Fibroblast of lung (primary cell): ENCODE measurements at places on chromosomes 2 and 18.
A peak's percentile ranks its signal among the peaks of the same experiment; 100 is the strongest.

GRCh38 chr2:38836791-38837190 is 38.9 kb downstream of the DHX57 start:
- no peak overlapping the region for H3K27ac ChIP-seq
- no peaks in the 10 kb centered on the region for H3K4me1 ChIP-seq

DNA sequence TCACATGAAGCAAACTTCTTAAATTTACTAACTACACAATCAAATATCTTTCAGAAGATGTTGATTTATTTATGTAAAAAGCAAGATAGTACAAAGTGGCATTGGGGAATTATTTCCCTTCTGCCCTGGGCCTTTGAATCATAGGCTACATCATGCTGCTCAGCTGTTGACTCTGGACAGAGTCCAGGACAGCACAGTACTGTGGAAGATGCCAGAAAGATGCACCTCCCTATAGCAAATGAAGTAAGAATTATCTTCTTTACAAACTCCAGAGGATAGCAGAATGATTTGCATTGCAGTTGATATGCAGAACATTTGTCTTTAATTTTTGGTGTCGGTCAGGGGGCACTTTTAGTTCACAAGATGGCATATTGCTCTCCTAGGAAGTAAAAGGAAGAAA is 1354.5 kb upstream of the ZEB2 start:
- peak; percentile 59 for DNase-seq
- H3K36me3 ChIP-seq = no peaks in the 10 kb centered on the region
- no peak overlapping the region for H3K4me3 ChIP-seq
- H3K27me3 ChIP-seq = no peaks in the 10 kb centered on the region

DNA sequence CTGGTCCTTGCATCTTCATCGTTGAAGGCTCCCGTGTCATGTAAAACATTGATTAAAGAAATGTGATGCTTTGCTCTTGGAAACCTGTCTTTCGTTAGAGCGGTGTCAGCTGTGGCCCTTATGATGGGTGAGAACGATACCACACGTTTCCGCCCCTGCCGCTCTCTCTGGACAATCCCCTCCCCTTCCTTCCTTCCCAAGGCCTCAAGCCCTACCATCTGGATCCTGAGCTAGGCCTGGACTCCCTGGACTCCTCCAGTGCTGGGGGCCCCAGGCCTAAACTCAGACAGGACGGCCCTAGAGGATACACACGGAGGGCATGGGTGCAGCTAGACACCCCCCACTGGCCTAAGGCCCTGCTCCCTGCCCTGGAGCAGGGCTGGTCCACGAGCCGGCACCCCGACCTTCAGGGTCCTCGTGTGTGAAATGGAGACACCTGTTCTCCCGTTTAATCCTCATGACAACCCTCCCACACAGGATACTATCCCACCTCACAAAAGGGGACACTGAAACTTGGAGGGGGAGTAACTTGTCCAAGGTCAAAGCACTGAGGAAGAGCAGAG is 13.2 kb downstream of the BIN1 start:
- H3K4me3 ChIP-seq = no peak overlapping the region
- H3K4me1 ChIP-seq = peaks cover 8% of the 10 kb centered on the region
- no peaks in the 10 kb centered on the region for H3K27me3 ChIP-seq
- no peaks in the 10 kb centered on the region for H3K36me3 ChIP-seq

DNA sequence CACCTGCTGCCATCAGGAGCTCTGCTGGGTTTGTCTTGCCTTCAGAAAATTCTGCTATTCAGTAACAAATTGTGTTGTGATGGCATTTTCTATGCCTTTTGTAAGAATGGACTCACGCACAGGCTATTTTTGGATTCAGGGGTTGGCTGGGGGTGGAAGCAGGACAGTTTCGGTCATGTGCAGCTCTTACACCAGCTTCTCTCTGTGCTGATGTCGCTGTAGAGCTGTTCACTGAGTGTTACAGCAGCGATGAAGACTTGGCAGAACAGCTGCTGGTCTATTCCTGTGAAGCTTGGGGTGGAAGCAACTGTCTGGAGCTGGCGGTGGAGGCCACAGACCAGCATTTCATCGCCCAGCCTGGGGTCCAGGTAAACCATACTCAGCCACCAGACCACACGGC is 49.2 kb downstream of the TRPM8 start:
- no peaks in the 10 kb centered on the region for H3K27me3 ChIP-seq
- no peak overlapping the region for H3K4me3 ChIP-seq
- no peak for DNase-seq
- H3K4me1 ChIP-seq = no peaks in the 10 kb centered on the region
- H3K27ac ChIP-seq = no peak overlapping the region

DNA sequence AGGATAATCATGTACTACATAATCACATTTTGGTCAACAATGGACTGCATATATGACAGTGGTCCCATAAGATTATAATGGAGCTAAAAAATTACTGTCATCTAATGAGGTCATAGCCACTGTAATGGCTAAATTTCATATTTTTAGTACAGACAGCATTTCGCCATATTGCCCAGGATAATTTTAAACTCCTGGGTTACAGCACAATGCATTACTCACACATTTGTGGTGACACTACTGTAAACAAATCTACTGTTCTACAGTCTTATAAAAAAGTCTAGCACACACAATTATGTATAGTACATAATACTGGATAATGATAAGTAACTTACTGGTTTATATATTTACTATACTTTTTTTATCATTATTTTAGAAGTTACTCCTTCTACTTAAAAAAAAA is 12.8 kb downstream of the EIF2AK2 start:
- H3K4me3 ChIP-seq = no peak overlapping the region
- H3K27me3 ChIP-seq = no peaks in the 10 kb centered on the region
- H3K4me1 ChIP-seq = no peaks in the 10 kb centered on the region
- H3K36me3 ChIP-seq = peaks cover 5% of the 10 kb centered on the region
- H3K27ac ChIP-seq = no peak overlapping the region
- peak; percentile 50 for DNase-seq

DNA sequence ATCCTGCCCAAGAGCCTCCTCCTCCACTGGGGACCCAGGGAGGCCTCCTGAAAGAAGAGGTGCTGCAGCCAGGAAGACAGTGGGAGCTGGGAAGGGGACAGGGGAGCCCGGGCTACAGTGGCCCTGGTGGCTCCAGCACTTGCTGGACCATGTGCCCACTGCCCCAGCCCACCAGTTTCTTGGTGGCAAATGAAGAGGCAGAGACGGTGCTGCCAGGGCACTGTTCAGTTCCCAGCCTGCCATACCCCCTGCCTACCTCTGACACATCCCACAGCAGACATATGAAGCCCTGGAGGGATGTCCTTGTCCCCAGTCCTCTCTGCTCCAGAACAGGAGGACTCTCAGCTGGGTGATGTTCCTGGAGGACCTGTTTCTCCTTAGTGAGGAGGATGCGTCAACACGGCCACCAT is 3.7 kb downstream of the RAMP1 start:
- no peak for DNase-seq
- peaks cover 11% of the 10 kb centered on the region for H3K4me1 ChIP-seq
- no peak overlapping the region for H3K27ac ChIP-seq

DNA sequence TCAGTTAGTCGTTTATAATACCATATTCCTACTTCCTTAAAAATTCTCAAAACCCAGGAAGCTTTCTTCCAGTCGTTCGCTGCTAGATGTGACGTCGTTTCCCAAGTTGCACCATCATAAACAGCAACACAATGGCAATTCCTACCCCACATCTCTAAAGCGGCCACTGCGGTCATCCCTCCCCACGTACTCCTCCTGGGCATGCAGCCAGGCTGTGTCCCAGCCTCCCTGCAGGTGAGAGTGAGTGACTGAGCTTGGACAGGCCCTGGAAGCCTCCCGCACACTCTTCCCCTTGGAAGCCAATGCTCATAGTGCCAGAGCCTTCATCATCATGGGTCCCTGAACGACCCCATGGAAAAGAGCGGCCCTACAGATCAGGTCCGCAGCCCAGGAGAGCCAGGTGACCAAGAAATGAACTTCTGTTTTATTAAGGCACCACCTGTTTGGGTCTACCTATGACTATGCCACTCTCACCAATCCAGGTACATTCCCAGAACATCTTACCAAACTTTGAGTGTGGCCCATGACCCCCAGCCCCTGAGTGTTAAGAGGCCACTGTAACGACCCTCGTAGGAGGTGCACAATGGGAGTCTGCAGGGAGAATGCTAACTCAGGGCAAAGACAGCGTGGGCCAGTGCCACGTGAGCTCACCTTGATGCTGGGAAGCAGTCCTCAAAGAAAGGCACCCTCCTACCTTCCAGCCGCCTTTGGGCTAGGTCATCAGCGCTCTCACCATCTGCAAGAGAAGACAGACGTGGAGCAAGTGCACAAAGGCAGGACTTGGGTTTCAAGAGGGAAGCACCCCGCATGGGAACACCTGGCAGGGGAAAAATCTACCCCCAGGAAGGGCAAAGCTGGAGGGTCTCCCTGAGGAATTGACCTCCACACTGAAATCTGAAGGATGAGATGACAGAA is 74.7 kb upstream of the RAB6C start:
- no peaks in the 10 kb centered on the region for H3K4me1 ChIP-seq
- DNase-seq = no peak
- no peaks in the 10 kb centered on the region for H3K36me3 ChIP-seq
- H3K27me3 ChIP-seq = no peaks in the 10 kb centered on the region
- no peak overlapping the region for H3K27ac ChIP-seq

DNA sequence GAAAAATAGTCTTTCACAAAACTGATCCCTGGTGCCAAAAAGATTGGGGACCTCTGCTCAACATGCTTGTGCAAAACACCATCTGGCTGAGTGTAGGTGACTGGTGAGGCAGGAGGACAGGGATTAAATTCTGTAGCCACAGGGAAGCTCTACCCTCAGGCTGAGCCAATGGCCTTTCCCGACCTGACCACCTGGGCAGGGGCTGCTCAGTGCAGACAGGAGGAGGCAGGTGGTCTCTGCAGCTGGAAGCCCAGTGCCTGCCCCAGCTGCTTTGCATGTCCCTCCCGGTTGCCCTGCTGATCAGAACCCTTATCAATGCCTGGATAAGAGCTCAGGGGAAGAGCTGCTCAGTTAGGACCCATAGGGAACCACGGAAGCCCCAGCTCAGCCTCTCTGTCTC is 235.3 kb downstream of the ANKRD36 start:
- no peak overlapping the region for H3K4me3 ChIP-seq
- H3K27me3 ChIP-seq = peaks cover 3% of the 10 kb centered on the region
- H3K4me1 ChIP-seq = no peaks in the 10 kb centered on the region
- no peak overlapping the region for H3K27ac ChIP-seq

- H3K4me3 ChIP-seq = no peak overlapping the region
- H3K27ac ChIP-seq = no peak overlapping the region
- H3K27me3 ChIP-seq = peaks cover 14% of the 10 kb centered on the region
- DNase-seq = no peak
Measured at GRCh38 chr2:68420254-68420910, 46.7 kb downstream of the FBXO48 start.

GRCh38 chr18:79829136-79829854 is 31.6 kb downstream of the KCNG2 start:
- no peak overlapping the region for H3K27ac ChIP-seq
- no peaks in the 10 kb centered on the region for H3K27me3 ChIP-seq
- H3K4me1 ChIP-seq = no peaks in the 10 kb centered on the region
- H3K4me3 ChIP-seq = no peak overlapping the region
- DNase-seq = no peak

DNA sequence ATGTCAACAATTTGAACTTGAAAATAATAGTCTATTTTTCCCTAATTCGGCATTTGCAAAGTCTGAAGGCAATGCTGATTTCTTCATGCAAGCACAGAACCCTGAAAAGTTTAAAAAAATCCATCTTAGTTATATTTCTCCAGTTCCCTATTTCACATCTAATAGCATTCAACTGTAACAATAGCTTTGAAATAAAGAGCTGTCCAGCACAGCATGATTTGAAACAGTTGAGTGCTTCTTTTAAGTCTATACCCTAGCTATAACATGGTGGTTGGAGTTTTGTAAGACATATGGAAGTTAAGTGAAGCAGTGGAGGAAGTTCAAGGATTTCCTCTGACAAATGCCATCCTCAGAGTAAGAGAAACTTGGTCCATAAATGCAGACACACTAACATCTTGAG is 691.9 kb downstream of the ERBB4 start:
- H3K4me1 ChIP-seq = no peaks in the 10 kb centered on the region
- H3K36me3 ChIP-seq = no peaks in the 10 kb centered on the region
- H3K27ac ChIP-seq = no peak overlapping the region

GRCh38 chr2:23843051-23843976 is 83.6 kb downstream of the ATAD2B start:
- H3K4me1 ChIP-seq = no peaks in the 10 kb centered on the region
- H3K27ac ChIP-seq = no peak overlapping the region
- peak; percentile 84 for DNase-seq
- H3K4me3 ChIP-seq = peak overlapping the region; percentile 18
- no peaks in the 10 kb centered on the region for H3K27me3 ChIP-seq

GRCh38 chr2:58045580-58046334 is 849 bp upstream of the VRK2 start:
- peak overlapping the region; percentile 81 for H3K27ac ChIP-seq
- DNase-seq = no peak
- peaks cover 8% of the 10 kb centered on the region for H3K4me1 ChIP-seq
- H3K36me3 ChIP-seq = no peaks in the 10 kb centered on the region
